ENCODE measurements at places on chromosomes 3 and 15. TPM values are rescaled to one million over a fixed set of nuclear protein-coding genes. Genes with fewer than 3 reads are reported as not detected.

The RNU5B-1 gene
- not detected for total RNA-seq

The GOLGA6A gene
- total RNA-seq: not detected

DNA sequence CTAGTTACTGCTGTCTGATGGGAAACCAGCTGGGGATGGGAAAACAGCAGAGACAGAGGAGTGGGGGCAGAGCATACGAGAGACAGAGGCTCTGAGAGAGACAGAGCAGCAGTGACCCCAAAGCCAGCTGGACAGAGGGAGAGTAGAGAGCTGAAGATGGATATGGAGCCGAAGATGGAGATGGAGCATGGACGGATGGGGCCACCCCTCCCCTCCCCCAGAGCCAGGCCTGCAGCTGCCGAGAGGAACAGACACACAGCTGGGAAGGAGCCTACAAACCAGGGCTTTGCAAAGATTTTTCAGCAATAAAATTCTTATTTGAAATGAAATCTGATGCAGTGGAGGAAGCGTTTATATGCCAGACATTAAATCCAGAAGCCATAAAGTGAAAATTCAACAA, 167.6 kb upstream of the LINGO1 start:
- no peak for DNase-seq

The PKM gene
- 1,243 TPM for total RNA-seq

- no peak for DNase-seq
Measured at GRCh38 chr15:22951031-22951380, 29.2 kb downstream of the CYFIP1 start.

The PRTG gene
- 2.6 TPM for total RNA-seq

GRCh38 chr3:12959838-12960378, 113.3 kb downstream of the IQSEC1 start:
- DNase-seq: peak; percentile 47

- no peak for DNase-seq
Measured at GRCh38 chr3:63441262-63441661, 163.2 kb downstream of the SYNPR start.

- no peak for DNase-seq
Measured at GRCh38 chr3:177055605-177056571, 141.4 kb downstream of the TBL1XR1 start.

DNA sequence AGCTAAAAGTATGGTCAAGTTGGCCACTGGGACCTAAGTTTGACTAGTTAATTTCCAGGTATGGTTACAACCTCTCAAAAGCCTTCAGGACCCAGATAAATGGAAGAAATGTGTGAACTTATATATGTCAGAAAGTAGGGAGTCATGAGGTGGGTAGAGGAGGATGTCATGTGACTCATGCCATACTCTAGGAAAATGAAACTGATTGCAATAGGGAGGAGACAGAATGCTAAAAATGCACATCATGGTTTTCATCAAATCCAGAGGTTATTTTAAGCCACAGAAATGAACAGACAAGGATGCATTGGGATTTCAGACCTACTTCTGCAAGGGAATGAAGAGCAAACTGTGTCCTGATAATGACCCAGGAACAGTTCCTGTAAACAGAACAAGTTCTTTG, 310.0 kb downstream of the EDEM1 start:
- DNase-seq: no peak

The DCLK3 gene
- total RNA-seq: not detected

The SLC2A2 gene
- total RNA-seq: not detected

DNA sequence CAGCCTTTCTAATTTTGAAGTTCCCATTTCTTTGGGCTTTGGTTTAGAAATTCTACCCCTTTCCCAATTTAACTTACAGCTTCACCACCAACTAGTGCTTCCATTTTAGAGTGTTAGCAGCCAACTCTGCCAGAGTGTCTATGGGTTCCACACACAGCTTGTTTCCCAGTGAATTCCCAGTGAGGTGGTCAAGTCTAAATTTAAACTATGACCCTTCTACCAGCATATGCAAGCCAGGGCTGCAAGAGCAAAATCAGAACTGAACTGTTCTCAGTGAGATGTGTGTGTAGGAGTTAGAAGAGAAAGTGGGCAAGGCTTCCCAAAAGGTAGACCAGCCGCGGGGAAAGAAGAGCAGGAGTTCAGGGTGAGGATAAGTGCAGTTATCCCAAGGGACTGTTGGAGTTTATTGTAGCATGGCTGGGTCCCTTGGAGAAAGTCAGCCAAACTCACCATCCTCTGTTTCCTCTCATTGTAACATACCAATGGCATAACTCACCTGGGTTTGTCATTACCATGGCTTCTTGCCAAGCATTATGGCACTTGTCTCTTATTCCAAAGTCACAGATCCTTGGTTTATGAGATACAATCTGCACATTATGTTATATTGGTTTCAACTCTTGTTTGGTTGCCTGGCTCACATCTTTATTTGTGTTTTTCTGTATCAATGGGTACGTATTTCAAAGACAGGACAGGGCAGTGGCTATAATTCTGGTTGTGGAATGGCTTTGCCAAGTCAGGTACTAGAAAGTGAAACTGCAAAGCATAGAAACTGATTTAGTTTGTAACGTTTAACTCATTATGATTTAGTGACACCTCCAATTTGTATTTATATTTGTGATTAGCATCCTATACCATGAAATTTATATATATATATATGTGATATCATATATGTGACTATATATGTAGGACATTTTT, 130.2 kb upstream of the UMPS start:
- no peak for DNase-seq

- DNase-seq: peak; percentile 62
Measured at GRCh38 chr3:73493543-73494308, 131.0 kb downstream of the PDZRN3 start.

The SLC12A1 gene
- 0.32 TPM for total RNA-seq

DNA sequence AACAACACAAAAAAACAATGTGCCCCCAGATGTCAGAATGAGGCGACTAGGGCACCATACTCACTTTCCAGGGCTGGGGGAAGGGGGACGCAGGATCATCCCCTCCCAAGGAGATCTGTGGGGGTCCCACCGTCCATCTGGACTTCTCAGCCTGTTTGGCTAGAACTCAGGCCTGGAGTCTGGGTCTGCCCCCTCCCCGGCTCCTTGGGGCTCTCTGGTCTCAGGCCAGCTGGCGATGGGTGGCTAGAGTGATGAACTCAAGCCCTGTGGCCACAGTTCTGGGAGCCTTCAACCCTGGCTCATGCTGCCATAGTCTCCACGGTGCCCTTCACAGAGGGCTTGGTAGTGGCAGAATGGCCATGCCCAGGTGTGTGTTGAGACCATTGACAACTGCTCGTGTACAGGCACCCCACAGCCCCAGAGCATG, 13.6 kb downstream of the ZBTB47 start:
- no peak for DNase-seq

DNA sequence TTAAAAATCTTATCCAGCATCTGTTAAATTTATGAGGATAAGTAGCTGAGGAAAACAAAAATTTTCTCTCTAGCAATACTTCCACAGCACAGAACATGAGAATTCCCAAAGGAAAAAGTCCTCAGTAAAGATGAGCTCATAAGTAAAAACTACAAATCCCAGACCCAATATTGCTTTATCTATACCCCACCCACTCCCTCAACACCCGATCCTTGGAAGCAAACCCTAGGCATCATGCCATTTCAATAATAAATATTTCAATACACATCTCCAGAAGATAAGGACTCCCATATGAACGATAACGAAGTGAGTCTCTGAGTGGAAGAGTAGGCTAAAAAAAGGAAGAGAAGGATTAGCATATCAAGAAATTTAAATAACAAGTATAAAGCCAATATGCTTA, 8.3 kb upstream of the PRR20G start:
- DNase-seq: no peak

- peak; percentile 78 for DNase-seq
Measured at GRCh38 chr3:153284282-153284938, 122.4 kb downstream of the RAP2B start.

The GHSR gene
- total RNA-seq: not detected

DNA sequence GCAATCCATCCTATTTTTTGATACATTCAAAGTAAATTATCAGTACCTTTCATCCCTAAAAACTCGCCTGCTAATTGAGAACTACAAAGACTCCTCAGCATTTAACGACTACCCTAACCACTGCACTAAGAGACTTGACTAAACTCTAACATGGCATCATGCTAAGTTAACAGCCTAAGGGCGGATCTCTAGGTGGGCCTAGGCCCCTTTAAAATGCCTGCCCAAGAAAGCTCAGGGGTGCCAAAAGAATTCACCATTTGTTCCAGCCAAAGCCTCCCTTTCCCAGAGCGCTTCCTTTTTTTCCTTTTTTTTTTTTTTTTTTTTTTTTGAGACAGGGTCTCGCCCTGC, 568 bp upstream of the NEK4 start:
- DNase-seq: no peak

- no peak for DNase-seq
Measured at GRCh38 chr3:123546133-123546755, 38.6 kb downstream of the HACD2 start.

The SEMA3B gene
- 168 TPM for total RNA-seq

DNA sequence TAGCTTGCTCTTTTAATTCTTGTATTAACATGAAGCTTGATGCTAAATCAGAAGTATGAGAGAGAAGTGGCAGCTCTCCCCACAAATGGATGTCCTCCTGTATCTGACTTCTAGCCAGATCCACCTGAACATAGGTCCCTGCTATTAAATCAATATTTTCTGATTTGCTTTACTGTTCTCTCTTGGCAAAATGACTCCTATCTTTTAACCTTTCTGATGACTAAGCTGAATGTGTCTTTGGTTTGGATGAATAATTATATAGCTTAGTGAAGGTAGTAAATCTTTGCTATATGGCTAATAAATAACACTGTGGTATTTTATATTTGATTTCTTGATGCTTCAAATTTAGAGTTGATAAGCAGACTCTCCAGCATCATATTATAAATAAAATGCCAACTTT, 28.3 kb upstream of the ARL14 start:
- no peak for DNase-seq

The COL6A5 gene
- total RNA-seq: not detected

The KLF15 gene
- 6.1 TPM for total RNA-seq

The ADAMTS7 gene
- 11.5 TPM for total RNA-seq

The IL17RD gene
- total RNA-seq: 0.93 TPM

- no peak for DNase-seq
Measured at GRCh38 chr3:83048556-83048955, 1287.1 kb upstream of the GBE1 start.

The BNC1 gene
- total RNA-seq: 0.25 TPM

- DNase-seq: no peak
Measured at GRCh38 chr15:51600114-51600513, 22.5 kb downstream of the DMXL2 start.

DNA sequence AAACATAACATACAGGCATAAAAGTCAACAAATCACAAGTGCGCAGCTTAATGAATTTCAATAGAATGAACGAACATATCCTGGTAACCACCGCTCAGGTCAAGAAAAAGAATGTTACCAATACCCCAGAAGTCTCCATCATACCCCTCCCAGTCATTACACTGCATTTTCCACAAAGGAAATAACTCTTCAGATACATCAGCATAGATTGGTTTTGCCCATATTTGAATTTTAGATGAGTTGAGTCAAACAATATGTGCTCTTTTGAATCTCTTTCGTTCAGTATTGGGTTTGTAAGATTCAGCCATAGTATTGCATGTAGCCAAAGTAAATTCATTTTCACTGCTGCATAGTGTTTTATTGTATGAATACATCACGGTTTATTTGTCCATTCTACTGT, 6.2 kb upstream of the RAB6B start:
- DNase-seq: no peak

DNA sequence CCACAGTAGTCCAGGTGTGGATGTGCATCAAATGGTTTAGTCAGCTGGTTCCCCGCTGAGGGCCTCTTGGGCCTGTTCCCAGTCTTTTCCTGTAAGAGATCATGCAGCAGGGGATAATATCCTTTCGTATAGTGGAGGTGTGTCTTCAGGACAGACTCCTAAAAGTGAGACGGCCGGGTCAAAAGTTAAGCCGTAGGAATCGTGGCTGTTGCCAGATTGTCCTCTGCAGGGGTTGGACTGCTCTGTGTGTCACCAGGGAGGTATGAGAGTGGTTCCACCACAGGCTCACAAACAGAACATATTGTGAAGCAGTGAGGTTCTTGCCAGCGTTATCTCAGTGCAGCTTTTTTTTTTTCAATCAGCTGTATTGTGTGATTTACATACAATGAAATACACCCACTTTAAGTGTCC, 95.0 kb downstream of the VGLL4 start:
- peak; percentile 42 for DNase-seq

GRCh38 chr3:56096999-56097398, 371.3 kb downstream of the ERC2 start:
- DNase-seq: no peak

The GOLGA8G gene
- not detected for total RNA-seq

- no peak for DNase-seq
Measured at GRCh38 chr15:31470756-31471155, 144.1 kb downstream of the KLF13 start.

DNA sequence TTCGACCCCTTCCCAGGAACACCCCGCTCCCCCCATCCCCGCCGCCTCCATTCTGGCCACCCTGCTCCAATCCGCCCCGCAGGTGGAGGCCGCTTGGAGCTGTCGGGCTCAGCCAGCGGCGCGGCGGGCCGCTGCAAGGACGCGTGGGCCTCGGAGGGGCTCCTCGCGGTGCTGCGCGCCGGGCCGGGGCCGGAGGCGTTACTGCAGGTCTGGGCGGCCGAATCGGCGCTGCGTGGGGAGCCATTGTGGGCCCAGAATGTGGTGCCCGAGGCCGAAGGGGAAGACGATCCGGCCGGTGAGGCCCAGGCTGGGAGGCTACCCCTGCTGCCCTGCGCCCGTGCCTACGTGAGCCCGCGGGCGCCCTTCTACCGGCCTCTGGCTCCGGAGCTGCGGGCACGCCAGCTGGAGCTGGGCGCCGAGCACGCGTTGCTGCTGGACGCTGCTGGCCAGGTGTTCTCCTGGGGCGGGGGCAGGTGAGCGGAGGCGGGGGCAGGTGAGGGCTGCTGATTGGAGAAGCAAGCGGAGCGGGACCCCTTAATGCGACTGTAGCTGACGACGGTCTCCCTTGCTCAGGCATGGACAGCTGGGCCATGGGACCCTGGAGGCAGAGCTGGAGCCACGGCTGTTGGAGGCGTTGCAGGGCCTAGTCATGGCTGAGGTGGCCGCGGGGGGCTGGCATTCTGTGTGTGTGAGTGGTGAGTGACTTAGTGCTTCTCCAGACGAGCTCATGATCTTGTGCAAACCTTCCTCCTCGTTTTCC, 2.5 kb downstream of the RCCD1 start:
- DNase-seq: no peak

DNA sequence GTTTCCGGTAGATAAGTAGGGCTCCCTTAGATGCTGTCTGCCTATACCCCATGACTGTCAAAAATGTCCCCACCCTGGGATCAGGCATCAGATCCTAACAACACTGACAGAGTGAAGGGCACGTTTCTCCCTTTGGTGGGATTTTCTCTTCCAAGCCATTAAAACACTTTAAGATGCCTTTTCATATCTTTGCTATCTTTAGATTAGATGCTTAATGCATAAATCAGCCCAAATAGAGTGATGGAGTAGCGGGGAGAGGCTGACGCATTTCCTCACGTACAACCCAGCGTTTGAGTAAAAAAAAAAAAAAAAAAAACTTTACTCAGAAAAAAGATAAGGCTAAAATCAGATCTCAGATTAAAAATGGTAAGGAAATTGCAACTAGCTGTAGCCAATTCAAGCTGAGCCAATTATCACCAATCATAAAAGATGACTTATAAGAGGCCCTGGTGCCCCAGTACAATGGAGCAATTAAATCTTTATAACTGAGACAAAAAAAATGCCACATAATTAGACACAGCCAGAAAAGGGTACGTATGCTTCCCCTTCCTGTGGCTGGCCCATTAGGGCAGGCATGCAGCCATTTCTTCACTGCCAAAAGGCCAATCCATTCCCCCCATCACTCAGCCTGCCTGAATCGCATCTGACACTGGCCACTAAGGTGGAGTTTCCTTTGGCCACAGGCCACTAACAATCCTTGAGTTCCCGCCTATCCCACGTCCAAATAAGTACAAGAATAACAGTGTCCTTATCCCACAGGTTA, 45.0 kb downstream of the RFTN1 start:
- no peak for DNase-seq

Data from adrenal gland (tissue), 19 donors.